ENCODE measurements at places on chromosomes 2 and 18.

GRCh38 chr2:168566974-168567665, 111.0 kb downstream of the CERS6 start:
- no peak for DNase-seq

DNA sequence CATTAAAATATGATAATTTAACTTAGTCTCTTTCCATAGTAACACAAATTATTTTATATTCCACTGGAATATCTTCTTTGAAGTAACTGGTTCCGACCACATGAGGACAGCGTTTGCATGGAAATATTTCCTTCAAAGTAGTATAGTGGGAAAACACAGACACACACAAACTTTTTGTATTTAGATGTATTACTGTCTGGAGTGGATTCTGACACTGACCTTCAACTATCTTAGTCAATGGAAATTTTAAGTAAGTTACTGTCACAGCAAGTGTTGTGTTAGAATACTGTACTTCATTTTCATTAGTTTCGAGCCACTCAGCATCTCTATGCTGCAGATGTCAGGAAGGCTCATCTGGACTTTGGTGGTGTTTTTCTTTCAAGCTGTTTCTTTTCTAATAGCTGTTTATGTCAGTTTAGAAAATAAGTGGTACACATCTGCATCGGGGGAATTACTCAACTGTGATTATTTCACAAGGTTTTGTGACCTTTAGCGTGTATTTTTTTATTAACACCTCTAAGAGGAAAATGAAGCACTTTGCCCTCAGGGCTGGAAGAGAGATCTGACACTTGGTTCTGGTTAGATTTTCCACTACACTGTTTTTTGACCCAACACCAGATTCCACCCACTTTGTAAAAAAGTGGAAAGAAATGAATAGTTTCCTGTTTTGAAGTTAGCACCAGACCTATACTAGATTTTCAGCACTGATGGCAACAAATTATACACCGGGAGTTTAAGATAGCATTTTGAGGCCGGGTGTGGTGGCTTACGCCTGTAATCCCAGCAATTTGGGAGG, 18.9 kb upstream of the THOC1 start:
- DNase-seq, result peak; percentile 52

GRCh38 chr2:241763551-241764274, 12.9 kb upstream of the GAL3ST2 start:
- no peak for DNase-seq

- DNase-seq, result peak; percentile 57
Measured at GRCh38 chr2:112784199-112785189, at the start of gene IL1A. TSS of gene IL1A (minus strand) at chr2:112784493. CDS start at chr2:112783770, 723 bp downstream.

GRCh38 chr2:179449010-179449409, 184.4 kb upstream of the SESTD1 start:
- DNase-seq, result no peak

DNA sequence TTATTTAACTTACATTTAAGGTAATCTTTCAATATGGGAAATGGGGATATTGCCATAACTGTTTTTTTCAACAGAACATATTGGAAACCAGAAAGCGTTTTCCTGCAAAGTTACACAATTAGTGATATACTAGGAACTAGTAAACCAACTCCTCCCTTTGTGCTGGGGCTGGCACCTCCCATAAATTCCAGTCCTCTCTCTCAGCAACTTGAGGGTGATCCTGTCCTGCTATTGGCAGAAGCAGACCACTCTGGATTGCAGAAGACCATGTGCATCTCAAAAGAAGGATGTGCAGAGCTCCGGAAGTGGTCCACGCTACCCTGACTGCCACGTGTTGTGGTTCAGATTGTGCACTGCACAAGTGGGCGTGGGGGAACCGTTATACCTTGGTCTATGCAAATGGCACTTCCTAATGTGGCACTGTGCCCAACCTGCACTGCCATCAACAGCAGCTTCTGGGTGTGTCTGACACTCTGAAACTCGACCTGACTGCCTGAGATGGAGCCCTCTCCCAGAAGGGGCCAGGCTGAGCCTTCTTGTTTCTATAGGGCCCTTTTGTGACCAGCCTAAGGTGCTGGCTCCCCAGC, 219.2 kb downstream of the ZNF516 start:
- peak; percentile 19 for DNase-seq

DNA sequence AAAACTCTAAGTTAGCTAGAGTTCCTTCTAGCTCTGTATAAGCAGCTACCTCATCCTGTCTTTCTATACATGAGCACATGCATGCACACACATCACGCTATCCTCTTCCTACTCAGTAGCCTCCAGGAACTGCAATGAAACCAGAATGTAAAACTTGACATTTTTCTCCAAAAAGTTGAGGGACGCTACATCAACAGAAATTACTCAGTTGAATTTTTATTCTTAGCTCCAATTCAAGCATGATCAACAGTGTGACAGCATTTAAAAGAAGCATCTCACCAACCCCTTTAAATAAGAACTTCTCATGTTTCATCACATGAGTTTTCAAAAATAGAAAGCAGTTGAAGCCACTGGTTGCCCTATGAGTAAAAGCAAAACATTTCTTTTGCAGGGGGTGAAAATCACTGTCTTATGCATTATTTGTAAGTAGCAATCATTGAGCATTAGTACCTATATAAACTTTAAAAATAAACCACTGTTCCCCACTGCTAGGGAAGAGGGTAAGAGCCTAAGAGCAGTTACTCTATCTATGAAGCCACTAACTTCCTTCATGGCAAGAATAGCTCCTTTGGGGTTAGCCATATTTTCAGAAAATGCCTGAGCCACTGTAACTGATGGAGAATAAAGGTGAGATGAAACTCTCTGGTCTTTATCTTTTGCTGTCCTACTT, 77.9 kb upstream of the ARL5A start:
- no peak for DNase-seq

DNA sequence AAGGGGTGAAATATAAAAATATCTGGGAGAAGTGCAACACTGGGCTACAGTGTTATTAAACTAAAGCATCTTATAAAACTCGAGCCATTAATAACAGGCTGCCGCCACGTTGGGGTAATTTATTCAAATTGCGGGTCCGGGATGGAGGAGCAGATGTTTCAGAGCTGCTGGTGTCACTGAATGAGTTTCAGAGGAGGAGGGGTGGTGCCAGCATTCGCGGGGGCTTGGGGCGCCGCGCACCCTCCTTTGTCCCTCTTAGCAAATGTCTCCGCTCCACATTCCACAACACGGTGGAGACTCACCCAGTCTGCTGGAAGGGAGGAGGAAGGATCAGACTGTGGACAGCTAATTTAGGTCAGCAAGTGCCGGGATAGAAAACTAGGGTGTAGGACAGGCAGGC, 260.5 kb downstream of the CELF4 start:
- no peak for DNase-seq

DNA sequence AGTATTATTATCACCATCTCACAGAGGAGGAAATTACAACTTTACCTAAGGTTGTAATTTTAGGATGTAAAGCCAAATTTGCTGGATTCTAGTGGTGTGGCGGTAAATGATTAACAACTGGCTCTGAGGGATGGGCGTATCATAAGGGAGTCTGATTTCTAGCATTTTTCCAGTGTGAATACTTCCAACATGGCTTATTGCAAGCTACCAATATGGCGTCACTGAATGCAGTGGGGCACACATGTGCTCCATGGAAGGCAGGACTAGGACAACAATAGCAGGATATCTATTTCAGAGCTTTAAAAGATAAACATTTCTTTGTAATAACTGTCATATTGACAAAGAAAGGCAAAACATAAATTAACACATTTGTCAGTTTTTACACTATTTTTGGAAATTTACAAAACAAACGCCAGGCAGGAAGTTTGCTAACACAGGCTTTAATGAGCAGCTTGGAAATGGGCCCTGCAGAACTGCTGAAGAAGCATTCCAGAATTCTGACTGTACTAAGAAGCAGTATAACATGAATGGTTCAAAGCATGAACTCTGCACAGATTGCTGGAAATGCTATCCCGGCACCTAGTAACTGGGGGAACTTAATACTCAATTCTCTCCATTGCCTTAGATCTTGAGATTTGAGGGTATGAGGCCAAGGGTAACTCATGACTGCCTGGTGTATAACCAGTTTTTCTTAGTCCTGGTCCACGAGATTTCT, 439.3 kb upstream of the MAP2 start:
- DNase-seq, result peak; percentile 65

GRCh38 chr2:196168181-196168580, 3.2 kb downstream of the STK17B start:
- DNase-seq, result peak; percentile 66

DNA sequence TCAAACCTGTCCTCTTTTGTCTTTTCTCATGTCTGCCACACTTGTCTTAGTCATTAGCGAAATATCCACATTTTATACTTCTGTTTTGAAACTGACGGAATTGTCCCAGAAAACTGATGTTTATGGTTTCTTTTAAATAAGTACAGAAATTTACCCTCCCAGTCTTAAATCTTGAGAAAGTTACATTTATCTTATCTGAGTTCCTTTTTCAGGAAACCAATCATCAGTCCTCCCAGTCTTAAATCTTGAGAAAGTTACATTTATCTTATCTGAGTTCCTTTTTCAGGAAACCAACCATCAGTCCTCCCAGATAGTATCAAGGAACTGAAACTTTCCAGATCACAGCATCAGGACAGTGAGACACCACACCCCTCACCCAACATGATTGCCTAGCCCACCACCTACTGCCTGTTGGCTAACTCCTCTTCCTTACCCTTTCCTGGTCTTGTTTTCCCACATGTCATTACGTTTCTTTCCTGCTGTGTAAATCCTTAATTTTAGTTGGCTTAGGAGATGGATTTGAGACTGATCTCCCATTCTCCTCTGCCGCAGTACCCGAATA, 247.7 kb downstream of the PTPRM start:
- DNase-seq, result no peak

GRCh38 chr2:112075490-112076260, 20.6 kb downstream of the TMEM87B start:
- DNase-seq, result peak; percentile 6

DNA sequence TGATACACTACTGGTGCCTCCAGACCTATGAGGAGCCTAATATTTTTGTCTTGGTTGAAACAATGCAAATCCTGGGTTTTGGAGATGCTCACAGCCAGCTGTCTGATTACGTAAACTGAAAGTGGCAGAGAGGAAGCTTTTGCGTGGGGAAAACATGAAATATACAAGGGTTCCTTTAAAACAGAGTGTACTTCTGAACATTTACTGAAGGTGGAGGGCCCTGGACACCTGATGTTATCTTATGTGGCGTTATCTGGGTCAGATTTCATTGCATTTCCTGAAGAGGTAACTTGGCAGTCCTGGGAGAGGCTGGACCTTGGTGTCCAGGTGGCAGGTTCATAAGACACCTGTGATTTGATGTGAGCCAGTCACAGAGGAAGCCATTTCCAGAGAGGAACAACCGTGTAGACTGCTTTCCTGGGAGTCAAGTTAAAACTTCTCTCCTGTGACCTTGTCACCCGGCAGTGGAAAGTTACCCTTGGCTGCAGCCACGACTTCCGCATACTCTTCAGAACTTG, 105.0 kb downstream of the NEDD4L start:
- no peak for DNase-seq

GRCh38 chr2:193336781-193337180, 1142.0 kb upstream of the TMEFF2 start:
- no peak for DNase-seq

GRCh38 chr2:217225596-217225995, 365.7 kb upstream of the TNP1 start:
- DNase-seq, result no peak

DNA sequence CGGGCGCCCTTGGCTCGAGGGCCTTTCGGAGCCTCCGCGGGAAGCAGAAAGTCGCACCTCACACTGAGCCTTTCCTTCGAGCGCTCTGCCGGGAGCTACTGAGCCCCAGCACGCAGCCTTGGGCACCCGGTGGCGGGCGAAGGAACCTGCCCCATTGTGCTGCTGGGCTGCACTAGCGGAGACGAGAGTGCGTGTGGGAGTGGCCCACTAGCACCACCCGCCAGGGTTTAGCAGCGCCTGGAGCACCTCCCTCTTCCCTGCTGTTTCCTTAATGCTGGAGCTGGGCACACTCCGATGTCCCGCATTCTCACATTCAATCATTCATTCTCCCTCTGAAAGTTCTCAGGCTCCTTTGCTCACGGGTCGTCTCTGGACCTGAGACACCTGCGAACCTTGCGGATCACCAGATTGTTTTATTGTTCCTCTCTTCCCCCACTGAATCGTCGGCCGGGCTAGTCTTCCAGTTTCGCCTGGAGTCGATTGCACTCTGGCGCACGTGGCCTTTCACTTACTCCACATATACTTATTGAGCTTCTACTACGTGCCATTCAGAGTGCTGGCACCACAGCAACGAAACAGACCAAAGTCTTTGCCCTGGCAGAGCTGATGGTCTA, 8.5 kb upstream of the PAX3 start:
- no peak for DNase-seq

- DNase-seq, result no peak
Measured at GRCh38 chr2:46863882-46864281, 51.7 kb downstream of the MCFD2 start.

GRCh38 chr2:98730053-98730706, 752 bp downstream of the MGAT4A start:
- DNase-seq, result no peak

GRCh38 chr18:12946549-12947284, 1.1 kb upstream of the SEH1L start:
- peak; percentile 96 for DNase-seq

- peak; percentile 66 for DNase-seq
Measured at GRCh38 chr2:240232961-240233884, 92.8 kb upstream of the OTOS start.

GRCh38 chr2:98293931-98294687, 52.1 kb upstream of the CNGA3 start:
- DNase-seq, result no peak

- DNase-seq, result peak; percentile 67
Measured at GRCh38 chr2:30414961-30415360, 32.1 kb upstream of the LCLAT1 start.

DNA sequence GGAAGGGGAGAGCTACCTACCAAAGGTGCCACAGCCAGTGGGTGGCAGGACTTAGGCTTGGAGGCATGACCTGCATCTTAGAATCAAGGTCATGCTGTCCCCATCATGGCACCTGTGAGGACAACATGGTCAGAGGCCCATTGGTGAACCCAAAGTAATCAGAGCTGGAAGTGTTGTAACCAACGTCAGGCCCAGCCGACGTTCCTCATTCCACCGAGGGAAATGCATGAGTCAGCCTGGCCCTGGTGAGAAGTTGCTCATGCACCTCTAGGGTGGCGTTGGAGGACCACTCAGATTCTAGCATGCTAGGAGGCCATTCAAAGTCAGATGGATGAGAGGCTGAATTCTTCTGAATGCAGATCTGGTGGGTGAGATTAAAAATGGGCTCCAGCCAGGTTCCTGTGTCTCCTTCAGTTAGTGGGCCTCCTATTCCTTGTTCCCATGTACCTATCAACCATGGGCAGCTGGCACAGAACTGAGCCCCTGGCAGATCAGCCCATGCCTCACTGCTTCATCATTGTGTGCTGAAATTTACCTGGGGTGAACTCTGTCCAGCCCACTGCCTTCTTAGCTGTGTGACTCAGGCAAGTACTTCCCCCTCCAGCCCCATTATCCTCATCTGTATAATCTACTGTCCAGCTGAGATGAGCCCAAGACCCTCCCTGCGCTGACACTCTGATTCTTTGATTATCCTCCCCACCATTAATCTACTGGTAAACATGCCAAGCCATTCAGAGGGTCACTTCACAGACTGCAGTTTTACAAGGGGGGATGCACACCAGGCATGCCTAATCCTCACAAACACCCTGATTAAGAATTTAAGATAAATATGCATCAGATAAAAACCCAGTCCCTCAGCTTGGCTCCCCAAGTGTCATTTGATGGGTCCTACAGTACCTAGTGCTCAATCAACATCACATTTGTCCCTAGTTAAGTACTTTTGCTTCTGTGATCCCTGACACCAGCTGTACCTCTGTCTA, 14.0 kb downstream of the SLC14A2 start:
- peak; percentile 15 for DNase-seq

Data from fibroblast of skin of right biceps (primary cell).